ENCODE measurements at places on chromosomes 7 and 10.

DNA sequence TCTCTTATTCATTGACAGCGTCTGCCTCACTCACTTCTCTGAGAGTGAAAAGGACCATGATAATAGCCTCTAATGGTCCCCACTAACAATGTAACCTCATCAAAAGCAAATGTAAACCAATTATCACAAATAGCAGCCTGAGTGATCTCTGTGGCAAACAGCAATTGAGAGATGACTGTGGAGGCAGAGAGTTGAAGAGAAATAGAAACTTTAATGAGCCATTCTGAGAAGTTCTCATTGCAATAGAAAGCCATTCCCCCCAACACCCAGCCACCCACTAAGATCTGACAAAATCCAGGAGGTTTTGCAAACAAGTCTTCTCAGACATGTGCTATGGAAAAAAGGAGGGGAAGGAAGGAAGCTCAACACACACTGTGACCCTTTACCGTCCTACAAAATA lies 44.2 kb upstream of the RNF148 start:
- no peak for DNase-seq

DNA sequence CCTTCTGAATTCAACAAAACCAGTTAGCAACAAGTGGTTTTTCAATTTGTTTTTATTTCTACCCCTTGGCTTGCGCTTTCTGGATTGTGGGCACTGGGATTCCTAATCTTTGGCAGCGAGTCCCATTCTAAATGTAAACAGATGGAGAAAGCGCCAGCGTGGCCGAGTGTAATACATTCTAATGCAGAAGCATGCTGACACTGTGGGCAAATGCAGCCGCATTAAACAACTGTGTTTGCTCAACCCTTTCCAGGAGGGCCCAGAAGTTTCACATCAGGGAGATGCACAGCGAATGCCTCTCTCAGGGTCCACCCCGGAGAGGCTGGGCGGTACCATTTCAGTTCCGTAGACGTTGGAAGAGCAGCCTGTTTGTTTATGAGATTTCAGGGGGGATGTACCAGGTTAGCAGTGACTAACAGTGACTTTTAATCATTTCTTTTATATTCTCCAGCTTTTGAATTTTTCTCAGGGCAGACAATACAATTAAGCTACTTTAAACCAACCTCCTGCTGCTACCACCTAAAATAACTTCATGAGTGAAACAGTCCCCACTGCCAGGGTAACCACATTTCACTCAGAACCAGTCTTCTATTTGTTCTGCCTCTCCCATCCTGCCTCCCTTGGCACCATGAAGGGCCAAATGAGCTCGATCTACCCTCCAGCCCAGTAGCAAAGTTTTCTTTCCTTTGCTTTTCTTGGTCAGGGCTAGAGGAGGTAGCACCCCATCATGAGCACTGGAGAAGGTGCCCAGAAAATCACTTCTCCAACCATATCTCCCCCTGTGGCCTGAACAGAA lies 164.2 kb upstream of the ITGB1 start:
- no peak for DNase-seq

DNA sequence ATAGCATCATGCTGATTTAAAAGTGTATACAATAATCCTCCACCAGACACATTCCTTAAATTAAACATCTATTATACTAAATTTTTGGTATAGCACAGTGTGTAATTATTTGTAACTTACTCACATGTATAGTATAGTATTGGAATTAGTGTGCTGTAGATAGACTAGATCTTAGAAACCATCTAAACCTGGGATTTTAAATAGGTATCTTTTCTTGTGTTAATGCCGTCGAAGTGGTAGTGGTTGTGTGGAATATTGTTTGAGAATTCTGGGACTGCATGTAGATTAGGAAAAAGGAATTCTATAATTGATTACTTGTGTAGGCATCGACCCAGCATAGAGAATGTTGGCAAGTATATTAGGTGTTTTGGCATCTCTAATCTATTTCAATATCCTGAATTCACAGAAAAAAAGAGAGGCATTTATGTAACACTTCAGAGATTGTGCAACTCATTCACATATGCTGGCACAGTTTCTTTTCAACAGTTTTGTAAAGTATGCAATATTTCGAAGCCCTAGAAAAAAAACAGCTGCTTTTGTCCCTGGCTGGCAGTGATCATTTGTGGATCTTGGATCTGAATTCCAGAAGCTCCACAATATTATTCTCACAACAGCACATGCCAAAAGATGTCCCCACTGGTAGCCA lies 145.5 kb upstream of the AGR3 start:
- DNase-seq: no peak

DNA sequence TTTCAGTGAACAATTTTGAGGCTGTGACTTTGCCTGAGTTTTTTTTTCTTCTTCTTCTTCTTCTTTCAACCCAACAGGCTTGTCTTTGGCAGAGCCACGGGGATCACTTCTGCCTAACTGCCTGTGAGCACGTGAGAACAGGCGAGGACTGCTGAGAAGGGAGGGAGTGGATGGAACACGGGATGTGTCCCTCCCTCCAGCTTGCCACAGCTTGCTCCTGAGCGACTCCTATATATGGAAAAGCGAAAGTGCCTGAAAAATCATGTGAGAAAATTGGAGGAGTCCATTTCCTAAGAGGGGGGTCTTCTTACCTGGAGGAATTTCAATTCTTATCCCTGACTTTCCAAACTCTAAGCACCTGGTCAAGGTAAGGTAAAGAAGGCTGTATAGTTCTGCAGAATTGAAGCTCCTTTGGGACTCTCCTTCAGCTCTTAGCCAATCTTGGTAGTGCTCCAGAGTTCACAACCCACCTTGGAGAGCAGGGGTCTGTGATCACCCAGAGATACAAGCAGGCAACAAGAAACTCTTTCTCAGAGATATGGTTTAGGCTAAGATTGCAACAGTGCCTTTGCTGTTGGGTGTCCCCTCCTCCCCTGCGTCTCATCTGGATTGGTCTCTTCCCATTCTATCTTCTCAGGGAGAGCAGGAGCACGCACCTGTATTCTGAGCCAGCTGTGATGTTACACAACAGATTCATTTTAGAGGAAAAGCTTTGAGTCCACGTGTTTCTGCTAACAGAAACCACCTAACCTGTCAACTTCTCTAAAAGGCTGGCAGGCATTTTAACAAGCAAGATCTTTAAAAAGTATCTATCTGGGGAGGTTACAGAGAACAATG lies at the start of gene MAT1A:
TSS of gene MAT1A (minus strand) at position 208 of the 837 bp plus-strand sequence. CDS start 235 bp downstream, outside the sequence.
- DNase-seq: no peak

DNA sequence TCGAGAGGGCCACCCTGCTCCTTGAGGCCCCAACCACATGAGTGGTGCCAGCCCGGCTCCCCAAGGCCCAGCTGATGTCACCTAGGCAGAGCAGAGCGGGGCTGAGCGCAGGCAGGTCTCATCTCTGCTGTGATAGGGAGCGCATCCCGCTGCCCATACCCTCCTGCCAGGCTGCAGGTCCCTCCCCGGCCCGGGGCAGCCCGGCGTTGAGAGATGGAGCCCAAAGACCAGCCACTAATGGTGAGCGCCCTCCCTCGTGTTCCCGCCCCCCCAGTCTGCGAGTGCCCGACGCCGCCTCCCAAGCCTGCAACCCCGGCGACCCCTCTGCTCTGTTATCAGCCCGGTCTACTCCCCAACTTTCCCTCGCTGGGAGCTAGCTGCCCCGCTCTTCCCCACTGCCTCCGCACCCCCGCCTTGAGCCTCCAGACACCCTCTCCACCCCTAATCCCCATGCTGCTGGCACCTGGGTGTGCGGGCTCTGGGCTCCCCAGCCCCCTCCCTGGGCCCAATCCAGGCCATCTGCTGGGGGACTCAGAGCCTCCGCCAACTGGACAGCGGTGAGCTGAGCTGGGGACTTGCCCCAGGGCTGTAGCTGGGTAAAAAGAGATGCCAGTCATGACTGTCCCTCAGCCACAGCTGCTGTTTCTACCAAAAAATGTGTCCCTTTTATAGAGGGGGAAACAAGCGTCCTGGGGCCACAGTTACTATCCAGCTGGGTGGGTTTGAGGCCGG lies 19.7 kb upstream of the CHST12 start:
- DNase-seq: no peak

- DNase-seq: no peak
Observed at GRCh38 chr7:145104400-145104799, 268.5 kb upstream of the TPK1 start.

DNA sequence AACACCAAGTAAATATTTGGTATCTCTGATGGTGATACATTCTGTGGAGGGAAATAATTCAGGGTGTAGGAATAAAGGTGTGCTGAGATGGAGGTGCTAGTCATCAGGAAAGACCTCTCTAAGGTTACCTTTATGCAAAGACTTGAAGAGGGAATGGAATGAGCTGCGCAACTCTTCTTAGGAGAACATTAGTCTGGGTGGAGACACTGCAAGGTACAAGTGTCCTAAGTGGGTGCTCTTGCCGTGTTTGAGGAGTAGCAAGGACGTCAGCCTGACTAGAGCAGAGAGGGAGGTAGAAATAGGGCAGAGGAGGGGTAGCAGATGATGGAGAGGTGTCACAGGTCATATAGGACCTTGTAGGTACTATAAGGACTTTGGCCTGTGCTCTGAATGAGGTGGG lies 148.1 kb downstream of the AUTS2 start:
- no peak for DNase-seq

- DNase-seq: no peak
Observed at GRCh38 chr7:66500087-66500486, 128.6 kb upstream of the KCTD7 start.

GRCh38 chr10:109851616-109852474 lies 71.5 kb downstream of the XPNPEP1 start:
- no peak for DNase-seq

- no peak for DNase-seq
Observed at GRCh38 chr10:11301571-11302111, 284.0 kb downstream of the CELF2 start.

- DNase-seq: no peak
Observed at GRCh38 chr7:128017460-128017859, 13.8 kb downstream of the LRRC4 start.

Measured in stimulated activated CD8-positive, alpha-beta memory T cell treated with anti-CD3 and anti-CD28 coated beads, Interleukin-7, amount 100 ng/mL, for 24 hours (primary cell).